ENCODE measurements at places on chromosomes 6 and 20. TPM values are rescaled to one million over a fixed set of nuclear protein-coding genes. Genes with fewer than 3 reads are reported as not detected.

LRRC1 gene
- total RNA-seq = 17.7 TPM

APCDD1L gene
- total RNA-seq = 2.9 TPM

CRIP3 gene
- not detected for total RNA-seq

TRAPPC3L gene
- not detected for total RNA-seq

OR12D3 gene
- not detected for total RNA-seq

CLPSL2 gene
- not detected for total RNA-seq

DCDC2 gene
- total RNA-seq = under 0.01 TPM

MYB gene
- 0.43 TPM for total RNA-seq

GPLD1 gene
- 0.43 TPM for total RNA-seq

SAYSD1 gene
- total RNA-seq = 14.2 TPM

HLA-DQA2 gene
- not detected for total RNA-seq

OPRM1 gene
- not detected for total RNA-seq

SLC17A3 gene
- not detected for total RNA-seq

PNLDC1 gene
- total RNA-seq = 0.32 TPM

HRH3 gene
- not detected for total RNA-seq

RAET1L gene
- not detected for total RNA-seq

TCP11 gene
- total RNA-seq = 0.32 TPM

PCK1 gene
- total RNA-seq = not detected

SH3BGRL2 gene
- 2.6 TPM for total RNA-seq

SLC35B3 gene
- total RNA-seq = 29.8 TPM

GPR6 gene
- not detected for total RNA-seq

PRSS16 gene
- total RNA-seq = under 0.01 TPM

LATS1 gene
- 25.9 TPM for total RNA-seq

BPIFA1 gene
- total RNA-seq = not detected

Data from fibroblast of villous mesenchyme (primary cell).